ENCODE measurements at places on chromosomes 6 and 20. TPM values are rescaled to one million over a fixed set of nuclear protein-coding genes. Genes with fewer than 3 reads are reported as not detected.

GRCh38 chr6:151255811-151256210 is 16.0 kb downstream of the AKAP12 start:
- DNase-seq, result no peak

- DNase-seq, result no peak
Measured at GRCh38 chr6:3286641-3287171, 28.0 kb downstream of the PSMG4 start.

- peak; percentile 67 for DNase-seq
Measured at GRCh38 chr6:46053039-46053933, 37.6 kb upstream of the CLIC5 start.

- DNase-seq, result no peak
Measured at GRCh38 chr6:152543519-152543918, 93.6 kb downstream of the SYNE1 start.

GRCh38 chr6:90530882-90531281 is 56.0 kb downstream of the MAP3K7 start:
- no peak for DNase-seq

GRCh38 chr20:37528446-37529213 is 954 bp upstream of the BLCAP start:
- DNase-seq, result no peak

GRCh38 chr20:54385746-54386145 is 89.6 kb upstream of the DOK5 start:
- DNase-seq, result no peak

GRCh38 chr20:60123096-60123495 is 164.9 kb downstream of the CDH26 start:
- DNase-seq, result no peak

- peak; percentile 46 for DNase-seq
Measured at GRCh38 chr6:83872386-83873118, 13.1 kb downstream of the CYB5R4 start.

- peak; percentile 20 for DNase-seq
Measured at GRCh38 chr6:7727086-7727945, 1.4 kb downstream of the BMP6 start.

DNA sequence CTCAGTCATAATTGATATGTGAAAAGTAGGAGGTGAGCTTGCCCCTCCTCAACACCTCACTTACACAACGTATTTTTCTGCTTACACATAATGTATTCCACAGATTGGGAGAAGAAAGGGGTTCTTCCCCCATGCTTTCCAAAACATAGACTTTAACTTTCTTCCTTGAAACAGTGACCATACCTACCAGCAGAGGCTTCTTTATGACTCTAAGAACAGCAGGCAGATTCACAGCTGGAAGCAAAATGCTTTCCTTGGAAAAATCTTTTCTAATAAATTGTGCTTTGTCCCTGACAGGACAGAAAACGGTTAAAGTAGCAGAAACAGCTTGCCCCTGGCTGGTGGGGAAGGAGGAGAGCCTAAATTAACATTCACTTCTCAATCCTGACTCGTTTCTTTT is 629.1 kb upstream of the IMPG1 start:
- DNase-seq, result no peak

DNA sequence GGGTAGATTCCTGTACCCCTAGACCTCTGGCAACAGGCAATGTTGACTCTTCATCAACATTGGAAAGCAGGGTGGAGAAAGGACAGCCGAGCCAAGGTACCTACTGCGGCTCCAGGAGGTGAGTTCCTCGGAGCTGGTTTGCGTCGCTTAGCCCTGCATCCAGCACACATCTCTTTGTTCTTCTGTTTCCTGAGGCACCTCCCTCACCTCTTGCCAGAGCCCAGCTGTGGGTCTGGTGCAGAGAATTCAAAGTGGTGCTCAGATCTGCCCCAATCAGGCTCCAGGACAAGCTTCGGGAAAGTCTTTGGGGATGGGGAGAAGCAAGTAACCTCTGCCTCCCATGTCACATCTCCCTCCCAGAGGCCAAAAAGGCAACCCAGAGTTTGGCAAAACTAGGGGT is 2.2 kb downstream of the KCNG1 start:
- DNase-seq, result no peak

GRCh38 chr20:38937978-38938473 is 11.8 kb downstream of the FAM83D start:
- no peak for DNase-seq

- no peak for DNase-seq
Measured at GRCh38 chr6:13375360-13375878, 47.1 kb upstream of the TBC1D7 start.

- no peak for DNase-seq
Measured at GRCh38 chr6:155183095-155183494, 80.7 kb upstream of the CLDN20 start.

DNA sequence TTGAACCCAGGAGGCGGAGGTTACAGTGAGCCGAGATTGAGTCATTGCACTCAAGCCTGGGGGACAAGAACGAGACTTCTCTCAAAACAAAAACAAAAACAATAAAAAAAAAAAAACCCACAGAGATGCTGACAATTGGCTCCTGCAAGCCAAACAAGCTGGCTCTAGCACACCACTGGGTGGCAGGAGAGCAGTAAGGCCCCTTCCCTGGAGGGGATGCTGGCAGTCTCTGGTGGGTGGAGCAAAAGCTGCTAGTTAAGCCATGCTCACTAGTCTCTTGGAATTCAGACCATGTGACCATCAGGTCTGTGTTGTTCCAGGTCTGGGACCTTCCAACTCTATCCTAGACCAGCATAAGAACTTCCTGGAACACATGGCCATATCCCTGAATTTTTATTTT is 18.9 kb upstream of the DSN1 start:
- DNase-seq, result peak; percentile 61

GRCh38 chr6:4655196-4656025 is 120.8 kb upstream of the CDYL start:
- no peak for DNase-seq

GRCh38 chr6:2976060-2976459 is 4.7 kb upstream of the SERPINB6 start:
- DNase-seq, result no peak

GRCh38 chr6:53624502-53624901 is 41.1 kb downstream of the KLHL31 start:
- no peak for DNase-seq

- no peak for DNase-seq
Measured at GRCh38 chr6:155228546-155229166, 35.2 kb upstream of the CLDN20 start.

- peak; percentile 5 for DNase-seq
Measured at GRCh38 chr6:106087548-106088325, 1.6 kb downstream of the PRDM1 start.

GRCh38 chr6:3259491-3259958 is 778 bp downstream of the PSMG4 start:
- DNase-seq, result peak; percentile 45

The GJA1 gene
- polyA plus RNA-seq, result 2.6 TPM

The FAM184A gene
- 9.1 TPM for polyA plus RNA-seq

The WFDC10B gene
- not detected for polyA plus RNA-seq

The ZC2HC1B gene
- polyA plus RNA-seq, result not detected
